Stimulated activated CD4-positive, alpha-beta T cell treated with anti-CD3 and anti-CD28 coated beads, TNF-alpha, amount 100 ng/mL, for 1 hour (primary cell): ENCODE measurements at places on chromosomes 7 and 10.

DNA sequence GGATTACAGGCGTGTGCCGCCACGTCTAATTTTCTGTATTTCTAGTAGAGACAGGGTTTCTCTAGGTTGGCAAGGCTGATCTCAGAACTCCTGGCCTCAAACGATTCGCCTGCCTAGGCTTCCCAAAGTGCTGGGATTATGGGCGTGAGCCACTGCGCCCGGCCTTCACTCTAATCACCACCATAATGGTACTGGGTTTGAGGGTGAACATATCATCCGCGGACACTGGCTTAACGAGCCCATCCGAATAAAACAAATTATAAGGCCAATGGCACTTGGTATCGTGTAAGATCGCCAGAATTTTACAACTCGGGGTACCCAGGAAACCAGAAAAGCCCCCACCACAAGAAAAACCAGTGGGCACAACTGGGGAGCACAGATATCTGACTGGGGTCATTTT is 580 bp downstream of the FAM200A start:
- no peak for DNase-seq

DNA sequence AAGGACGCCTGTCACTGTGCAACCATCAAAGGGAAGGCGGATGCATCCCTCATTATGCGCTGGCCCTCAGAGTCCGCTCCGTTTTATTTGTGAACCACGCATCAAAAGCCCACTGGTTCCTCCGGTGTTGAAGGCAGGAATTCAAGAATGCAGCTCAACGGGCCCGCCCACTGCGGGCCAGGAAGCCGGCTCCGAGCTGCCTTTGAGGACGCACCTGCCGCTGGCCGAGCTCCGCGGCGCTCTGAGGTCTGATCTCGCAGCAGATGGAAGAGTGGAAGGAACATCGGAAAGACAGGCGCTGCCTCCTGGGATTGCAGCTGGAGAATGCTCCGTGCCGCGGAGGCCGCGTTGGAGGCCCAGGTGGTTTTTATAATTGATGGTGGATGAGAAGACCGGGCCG is 56.9 kb upstream of the ADGRA1 start:
- no peak for DNase-seq

- DNase-seq = no peak
These were observed 23.5 kb upstream of the SAMD9L start for GRCh38 chr7:93171606-93172226.

- no peak for DNase-seq
These were observed 180.9 kb downstream of the ADAM12 start for GRCh38 chr10:126207313-126207771.

GRCh38 chr10:6185039-6185716 is 17.6 kb upstream of the PFKFB3 start:
- DNase-seq = no peak

DNA sequence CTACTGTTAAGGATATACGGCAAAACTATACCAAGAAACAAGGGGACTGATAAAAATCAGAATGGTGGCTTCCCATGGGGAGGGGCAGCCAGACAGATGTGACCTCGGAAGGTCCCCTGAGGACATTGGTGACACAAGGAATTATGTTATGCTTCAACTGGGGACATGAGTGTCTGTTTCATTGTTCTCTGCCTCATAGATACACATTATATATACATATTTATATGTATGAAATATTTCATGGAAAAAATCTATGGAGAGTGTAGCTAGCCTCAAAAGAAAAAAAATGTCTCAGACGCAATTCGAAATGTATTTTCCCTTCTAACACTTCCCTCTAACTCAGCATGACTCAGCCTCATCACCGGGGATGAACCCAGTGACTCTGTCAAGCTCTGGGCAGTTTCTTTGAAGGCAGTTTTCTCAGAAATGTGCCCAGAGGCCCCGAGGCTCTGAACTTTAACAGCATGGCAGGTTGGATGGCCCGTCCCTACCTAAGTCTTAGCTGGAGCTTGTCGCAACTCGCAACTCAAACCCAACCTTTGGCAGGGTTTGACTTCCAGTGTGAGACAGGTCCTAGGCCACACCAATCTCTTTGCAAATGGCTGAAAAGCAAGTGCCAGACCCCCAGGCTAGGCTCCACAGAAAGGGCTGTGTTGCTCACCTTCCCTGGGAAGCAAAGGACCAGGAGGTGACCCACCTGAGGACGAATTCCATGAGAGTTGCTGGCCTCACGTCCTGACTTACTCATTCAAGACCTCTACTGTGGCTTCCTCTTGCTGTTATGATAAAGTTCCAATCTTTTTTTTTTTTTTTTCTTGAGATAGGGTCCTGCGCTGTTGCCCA is 86.9 kb downstream of the CARD11 start:
- no peak for DNase-seq

GRCh38 chr10:63539994-63540393 is 18.8 kb downstream of the REEP3 start:
- DNase-seq = no peak

- DNase-seq = no peak
These were observed 48.0 kb upstream of the RASGEF1A start for GRCh38 chr10:43314626-43315495.

DNA sequence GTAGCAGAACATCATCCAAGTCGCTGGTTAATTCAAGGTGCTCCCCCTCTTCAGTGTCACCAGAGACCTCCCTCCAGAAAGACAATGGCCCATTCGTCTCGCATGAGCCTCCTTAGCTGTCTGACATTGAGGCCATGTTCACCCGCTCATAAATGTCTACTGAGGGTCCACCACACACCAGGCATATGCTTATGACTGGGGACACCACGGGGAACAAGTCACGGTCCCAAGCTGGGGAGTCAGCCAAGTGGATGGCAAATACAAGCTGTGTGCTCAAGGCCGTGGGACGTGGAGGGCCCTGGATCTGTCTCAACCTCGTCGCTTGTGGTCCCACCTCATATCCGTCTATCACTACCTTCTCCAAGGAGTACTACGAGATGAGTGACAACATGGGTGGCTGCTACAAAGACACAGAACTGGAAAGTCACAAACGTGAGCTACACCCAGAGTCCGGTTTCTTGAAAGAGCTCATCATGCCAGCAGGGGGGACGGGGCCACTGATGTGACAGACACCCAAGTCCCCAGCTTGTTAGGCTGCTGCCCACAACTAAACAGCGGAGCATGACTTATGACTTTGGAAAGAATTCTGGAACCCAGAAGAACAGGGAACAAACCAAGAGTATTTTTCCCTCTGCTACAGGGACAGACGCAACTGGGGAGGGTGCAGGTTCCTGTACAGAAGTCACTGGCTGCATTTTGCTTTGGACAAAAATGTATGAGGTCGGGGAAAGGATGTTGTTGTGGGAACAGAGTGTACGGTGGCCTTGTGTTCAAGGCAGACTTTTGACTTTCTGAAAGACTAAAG is 189.6 kb downstream of the COBL start:
- no peak for DNase-seq

- no peak for DNase-seq
These were observed 69.8 kb downstream of the C10orf143 start for GRCh38 chr10:130040817-130041330.
